ENCODE measurements at places on chromosomes 12 and 14.

- DNase-seq = no peak
Measured at GRCh38 chr12:3119756-3120601, 42.8 kb downstream of the TSPAN9 start.

DNA sequence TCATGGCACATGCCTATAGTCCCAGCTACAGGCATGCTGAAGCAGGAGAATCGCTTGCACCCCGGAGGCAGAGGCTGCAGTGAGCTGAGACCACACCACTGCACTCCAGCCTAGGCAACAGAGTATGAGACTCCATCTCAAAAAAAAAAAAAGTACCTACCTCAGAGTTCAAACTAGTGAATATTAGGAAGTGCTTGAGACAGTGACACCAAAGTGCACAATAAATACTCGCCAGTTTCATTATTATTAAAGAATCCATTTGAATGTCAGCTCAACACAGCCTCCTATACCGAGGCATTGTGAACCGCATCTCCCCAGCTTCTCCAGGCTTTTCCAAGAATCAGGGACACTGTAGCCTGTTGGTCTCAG, 5.0 kb downstream of the GAPDH start:
- no peak for DNase-seq

DNA sequence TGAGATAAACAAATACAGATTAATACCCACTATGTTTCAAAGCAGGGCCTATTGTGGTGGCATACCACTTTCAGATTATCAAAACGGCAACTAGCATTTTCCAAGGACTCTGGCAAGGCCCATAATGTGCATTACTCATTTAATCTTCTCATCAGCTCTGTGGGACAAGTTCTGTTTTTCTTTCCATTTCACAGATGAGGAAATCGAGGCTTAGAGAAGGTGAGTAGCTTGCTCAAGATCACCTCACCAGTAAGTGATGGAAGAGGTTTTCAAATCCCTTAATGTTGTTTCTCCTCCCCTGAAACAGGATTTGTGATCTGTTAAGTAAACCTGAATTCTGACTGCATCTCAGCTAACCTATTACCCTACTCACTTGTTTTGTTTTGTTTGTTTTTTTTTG, 3.9 kb upstream of the PYGL start:
- no peak for DNase-seq

DNA sequence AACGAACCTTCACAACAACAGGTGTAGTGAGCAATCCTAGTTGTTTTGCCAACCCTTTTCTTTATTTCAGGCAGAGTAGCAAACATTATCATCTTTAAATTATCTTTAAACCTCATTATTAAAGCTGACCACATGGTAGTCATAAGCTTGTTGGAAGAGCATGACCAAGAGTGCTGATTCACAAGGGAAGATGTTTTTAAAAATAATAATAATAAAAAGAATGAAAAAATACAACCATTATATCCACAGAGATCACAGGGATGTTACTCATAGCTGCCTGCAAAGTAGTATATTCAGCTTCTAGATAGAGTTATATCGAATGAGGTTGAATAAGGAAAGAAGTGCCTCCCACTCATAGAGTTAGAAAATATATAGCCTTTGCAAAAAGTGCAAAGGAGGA, 101.0 kb upstream of the FLRT2 start:
- no peak for DNase-seq

DNA sequence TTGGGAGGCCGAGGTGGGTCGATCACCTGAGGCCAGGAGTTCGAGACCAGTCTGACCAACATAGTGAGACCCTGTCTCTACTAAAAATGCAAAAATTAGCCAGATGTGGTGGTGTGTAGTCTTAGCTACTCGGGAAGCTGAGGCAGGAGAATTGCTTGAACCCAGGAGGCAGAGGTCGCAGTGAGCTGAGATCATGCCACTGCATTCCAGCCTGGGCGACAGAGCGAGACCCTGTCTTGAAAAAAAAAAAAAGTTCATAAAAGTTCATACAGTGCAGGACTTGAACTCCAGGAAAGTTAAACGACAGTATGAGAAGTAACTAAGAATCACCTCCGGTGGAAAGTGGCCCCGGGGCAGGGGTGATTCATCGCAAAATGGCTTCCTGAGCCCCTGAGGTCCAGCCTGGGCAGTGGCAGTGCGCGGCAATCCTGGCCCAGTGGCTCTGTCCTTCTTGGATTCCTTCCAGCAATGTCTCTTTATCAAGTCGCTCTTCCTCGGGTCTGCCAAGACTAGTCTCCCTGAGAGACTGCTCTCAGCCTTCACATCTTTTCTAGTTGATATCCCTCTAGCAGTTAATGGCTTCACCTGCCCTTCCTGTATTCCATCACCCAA, 16.7 kb upstream of the MAP1LC3B2 start:
- DNase-seq = no peak

DNA sequence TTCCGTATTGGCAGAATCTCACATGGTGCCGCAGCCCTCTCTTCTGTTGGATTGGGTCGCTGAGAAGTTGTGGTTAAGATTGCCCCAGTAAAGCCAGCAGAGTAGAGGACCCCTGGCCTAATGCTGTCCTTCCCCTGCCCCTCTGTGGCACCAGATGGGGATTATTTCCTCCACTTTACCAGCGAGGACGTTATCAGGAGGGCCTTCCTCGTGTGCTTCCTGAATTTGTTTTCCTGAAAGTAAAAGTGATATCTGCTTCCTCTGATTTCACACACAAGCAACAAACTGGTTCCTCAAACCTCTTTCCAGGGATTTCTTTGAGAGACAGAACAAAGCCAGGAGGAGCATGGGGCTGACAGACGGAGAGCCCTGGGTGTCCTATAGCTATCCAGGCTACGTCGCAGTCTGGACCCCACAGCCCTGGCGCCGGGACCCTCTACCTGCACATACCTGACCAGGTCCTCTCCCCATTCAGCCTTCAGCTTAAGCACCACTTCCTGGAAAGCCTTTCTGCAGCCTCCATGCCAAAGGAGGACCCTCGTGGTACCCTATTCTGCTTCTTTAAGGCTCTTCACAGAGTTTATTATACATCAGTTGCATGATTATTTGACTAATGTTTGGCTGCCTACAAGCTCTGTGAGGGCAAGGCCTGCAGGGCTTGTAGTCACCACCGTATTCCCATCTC, 314.8 kb upstream of the FKBP4 start:
- DNase-seq = no peak

DNA sequence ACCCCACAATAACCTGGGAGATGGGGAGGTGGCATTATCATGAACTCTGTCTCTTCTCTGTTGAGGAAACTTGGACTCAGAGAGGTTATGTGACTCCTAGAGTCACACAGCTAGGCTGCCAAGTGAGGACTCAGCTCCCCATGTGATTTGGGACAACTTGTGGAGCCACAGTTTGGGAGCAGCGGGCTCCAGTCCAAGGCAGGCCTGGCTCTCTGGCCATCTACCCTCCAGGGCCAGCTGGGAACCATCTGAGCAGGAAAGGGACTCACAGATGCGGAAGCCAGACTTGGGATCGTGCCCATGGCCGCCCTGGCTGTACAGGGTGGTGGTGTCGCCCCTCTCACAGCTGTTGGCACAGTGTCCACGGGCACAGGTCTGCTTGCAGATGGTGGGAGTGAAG, 59.1 kb downstream of the ISCA2 start:
- no peak for DNase-seq

DNA sequence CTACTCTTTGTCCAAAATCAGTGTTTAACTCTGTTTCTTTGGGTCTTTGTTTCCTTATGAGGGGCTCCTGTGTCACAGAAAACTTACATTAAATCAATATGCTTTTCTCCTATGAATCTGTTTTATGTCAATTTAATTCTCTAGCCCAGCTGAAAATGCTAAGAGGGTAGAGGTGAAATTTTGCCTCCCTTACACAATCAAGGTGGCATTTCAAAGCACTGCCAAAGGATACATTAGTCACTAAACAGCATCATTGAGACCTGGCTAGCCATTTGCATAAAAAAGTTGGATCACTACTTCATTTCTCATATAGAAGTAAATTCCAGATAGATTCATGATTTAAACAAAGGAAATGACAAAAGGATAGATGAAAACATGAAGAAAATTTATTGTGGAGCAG, 12.1 kb downstream of the TCL1B start:
- DNase-seq = no peak

DNA sequence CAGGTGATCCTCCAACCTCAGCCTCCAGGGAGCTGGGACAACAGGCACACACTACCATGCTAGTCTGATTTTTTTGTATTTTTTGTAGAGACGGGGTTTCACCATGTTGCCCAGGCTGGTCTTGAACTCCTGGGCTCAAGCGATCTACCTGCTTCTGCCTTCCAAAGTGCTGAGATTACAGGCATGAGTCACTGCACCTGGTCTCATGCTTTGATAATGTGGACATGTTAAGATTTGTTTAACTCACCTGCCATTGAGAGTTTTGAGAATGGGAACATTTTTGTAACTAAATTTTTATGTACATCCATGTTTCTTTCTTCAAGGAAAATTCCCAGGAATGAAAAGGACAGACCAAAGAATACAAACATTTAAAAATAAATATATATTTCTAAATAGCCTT, 121.2 kb downstream of the MIPOL1 start:
- DNase-seq = no peak

GRCh38 chr14:99910337-99911309, 117.4 kb downstream of the EML1 start:
- no peak for DNase-seq

- no peak for DNase-seq
Measured at GRCh38 chr14:57869617-57870016, 3.7 kb upstream of the SLC35F4 start.

DNA sequence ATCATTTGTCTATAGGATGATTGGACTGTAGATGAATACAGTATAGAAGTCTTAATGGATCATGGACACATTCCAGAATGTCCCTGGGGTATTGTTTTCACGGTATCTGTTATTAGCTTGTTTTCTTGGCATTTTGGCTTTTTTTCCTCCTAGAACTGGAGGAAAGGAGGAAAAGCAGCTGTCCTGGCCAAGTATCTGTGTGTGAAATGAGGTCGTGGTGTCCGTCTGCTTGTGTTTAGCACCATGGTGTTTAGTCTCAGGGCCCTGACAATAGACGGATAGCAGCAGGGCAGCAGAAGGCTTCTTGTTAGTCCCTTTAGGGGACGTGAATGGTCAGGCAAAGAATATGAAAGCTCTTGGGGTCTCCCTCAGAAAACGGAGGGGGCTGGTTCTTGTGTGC, 21.2 kb downstream of the FGF6 start:
- DNase-seq = no peak

DNA sequence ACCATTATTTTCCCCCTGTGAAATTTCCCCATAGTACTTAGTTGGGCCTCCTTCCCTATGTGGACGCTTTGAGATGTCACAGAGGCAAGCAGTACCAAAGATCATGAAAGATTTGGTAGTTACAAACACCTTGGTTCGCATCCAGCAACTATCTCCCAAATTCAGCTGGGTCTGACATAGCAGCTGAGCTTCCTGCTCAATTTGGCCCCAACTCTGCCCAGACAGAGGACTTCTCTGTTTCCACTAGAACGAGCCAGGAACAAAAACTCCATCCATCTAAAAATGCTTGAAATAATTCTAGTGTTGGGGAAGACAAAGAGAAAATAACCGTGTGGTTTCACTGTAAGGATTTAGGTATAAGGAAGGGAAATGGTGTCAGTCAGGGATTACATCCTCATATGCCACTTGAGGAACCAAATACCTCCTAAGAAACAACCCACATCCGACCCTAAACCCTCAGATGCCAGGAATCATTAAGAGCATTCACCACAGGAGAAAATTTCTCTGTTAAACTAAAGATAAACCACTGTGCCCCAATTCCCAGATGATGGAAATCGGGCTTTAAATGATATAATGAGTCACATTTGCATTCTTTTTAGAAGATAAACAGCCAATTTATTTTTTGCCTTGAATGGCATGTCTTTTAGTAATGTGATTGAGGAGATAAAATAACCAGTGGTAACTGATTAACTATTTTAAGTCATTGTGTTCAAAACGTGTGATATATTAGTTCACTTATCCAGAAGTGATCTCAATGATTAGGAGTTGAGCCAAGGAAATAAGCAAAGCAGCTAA, 103.7 kb upstream of the IFNG-AS1 start:
- no peak for DNase-seq

Measured in activated T-cell treated with anti-CD3 and anti-CD28 coated beads for 4 hours (primary cell).